T-helper 1 cell treated with Interleukin-12 subunit alpha and Interleukin-12 subunit beta and Interleukin-4 antibody, amounts not matched to agents 30 ng/mL and 1 ng/mL, for 36 hours (primary cell): ENCODE measurements at places on chromosomes 12 and 14. TPM values are rescaled to one million over a fixed set of nuclear protein-coding genes. Genes with fewer than 3 reads are reported as not detected.

Gene RAB2B
- 35.4 and 35.6 TPM in 2 replicates for total RNA-seq

Gene ARHGAP9
- 190 and 192 TPM in 2 replicates for total RNA-seq

Gene SCYL2
- 39.0 and 41.7 TPM in 2 replicates for total RNA-seq

Gene NOXRED1
- total RNA-seq, result 0.17 and 0.22 TPM in 2 replicates

Gene EXOC3L4
- not detected in 2 replicates for total RNA-seq

Gene LRP1
- total RNA-seq, result 0.86 and 1.1 TPM in 2 replicates

Gene C14orf180
- not detected in 2 replicates for total RNA-seq

Gene SLC8A3
- total RNA-seq, result 0.25 and 0.29 TPM in 2 replicates

Gene AMN
- total RNA-seq, result 1.0 and 1.2 TPM in 2 replicates

Gene FOXG1
- not detected in 2 replicates for total RNA-seq

Gene FAM181A
- not detected in 2 replicates for total RNA-seq

Gene STYK1
- 0.96 and 1.5 TPM in 2 replicates for total RNA-seq

Gene CRIP1
- 220 and 231 TPM in 2 replicates for total RNA-seq

Gene SLC7A7
- total RNA-seq, result 0.54 TPM in 1 of 2 replicates, not detected in the other

Gene MMP17
- total RNA-seq, result 0.64 and 0.66 TPM in 2 replicates

Gene BBOF1
- 1.0 and 1.1 TPM in 2 replicates for total RNA-seq

Gene SERPINA12
- total RNA-seq, result not detected in 2 replicates

Gene NKX2-1
- not detected in 2 replicates for total RNA-seq

Gene RABGGTA
- total RNA-seq, result 51.6 and 55.3 TPM in 2 replicates

Gene ZBTB25
- 28.2 and 28.3 TPM in 2 replicates for total RNA-seq

Gene TEX52
- total RNA-seq, result 0.41 TPM in 1 of 2 replicates, not detected in the other

Gene NR1H4
- total RNA-seq, result not detected in 2 replicates

Gene GPRC5D
- total RNA-seq, result not detected in 2 replicates

Gene SSTR1
- total RNA-seq, result not detected in 2 replicates

Gene DIP2B
- 31.5 and 31.6 TPM in 2 replicates for total RNA-seq

Gene NELL2
- total RNA-seq, result 47.1 and 47.9 TPM in 2 replicates

Gene RERG
- 0.20 TPM in 1 of 2 replicates, not detected in the other for total RNA-seq

Gene FAIM2
- 0.83 and 0.88 TPM in 2 replicates for total RNA-seq

Gene PMCH
- total RNA-seq, result 1.8 and 2.7 TPM in 2 replicates

Gene ABCD4
- total RNA-seq, result 49.2 and 52.3 TPM in 2 replicates

Gene SDR9C7
- not detected in 2 replicates for total RNA-seq

Gene ADAMTS20
- not detected in 2 replicates for total RNA-seq

Gene ZNF10
- 6.2 and 9.2 TPM in 2 replicates for total RNA-seq

Gene RNU4-1
- total RNA-seq, result 2,820 and 2,977 TPM in 2 replicates

Gene IL31
- total RNA-seq, result 0.24 TPM in 1 of 2 replicates, not detected in the other

Gene PROX2
- 0.05 TPM in 1 of 2 replicates, not detected in the other for total RNA-seq

Gene CARMIL3
- total RNA-seq, result 2.3 and 3.2 TPM in 2 replicates

Gene SLC38A4
- not detected in 2 replicates for total RNA-seq

Gene CLEC14A
- total RNA-seq, result not detected in 2 replicates

Gene KLRK1
- total RNA-seq, result 0.12 TPM in 1 of 2 replicates, not detected in the other

Gene CACNA2D4
- 15.1 and 15.4 TPM in 2 replicates for total RNA-seq

Gene NDRG2
- total RNA-seq, result 2.6 and 4.6 TPM in 2 replicates

Gene RNFT2
- total RNA-seq, result 7.5 and 10.0 TPM in 2 replicates

Gene PKP2
- not detected in 2 replicates for total RNA-seq

Gene NTS
- total RNA-seq, result not detected in 2 replicates

Gene RNASE4
- total RNA-seq, result 1.0 and 1.3 TPM in 2 replicates

Gene NIN
- total RNA-seq, result 74.3 and 82.5 TPM in 2 replicates

Gene TSPAN11
- total RNA-seq, result not detected in 2 replicates

Gene PTPRR
- total RNA-seq, result not detected in 2 replicates

Gene MBD6
- 73.2 and 84.8 TPM in 2 replicates for total RNA-seq

Gene MAP3K9
- 5.0 and 5.7 TPM in 2 replicates for total RNA-seq

Gene PIWIL1
- total RNA-seq, result not detected in 2 replicates

Gene AKAP6
- 0.15 and 0.22 TPM in 2 replicates for total RNA-seq

Gene SCN8A
- total RNA-seq, result 0.41 and 0.47 TPM in 2 replicates
